ENCODE measurements at places on chromosomes 4 and X. TPM values are rescaled to one million over a fixed set of nuclear protein-coding genes. Genes with fewer than 3 reads are reported as not detected.

KLHL4 gene
- 2.5 TPM for total RNA-seq

CTAG2 gene
- not detected for total RNA-seq

DNA sequence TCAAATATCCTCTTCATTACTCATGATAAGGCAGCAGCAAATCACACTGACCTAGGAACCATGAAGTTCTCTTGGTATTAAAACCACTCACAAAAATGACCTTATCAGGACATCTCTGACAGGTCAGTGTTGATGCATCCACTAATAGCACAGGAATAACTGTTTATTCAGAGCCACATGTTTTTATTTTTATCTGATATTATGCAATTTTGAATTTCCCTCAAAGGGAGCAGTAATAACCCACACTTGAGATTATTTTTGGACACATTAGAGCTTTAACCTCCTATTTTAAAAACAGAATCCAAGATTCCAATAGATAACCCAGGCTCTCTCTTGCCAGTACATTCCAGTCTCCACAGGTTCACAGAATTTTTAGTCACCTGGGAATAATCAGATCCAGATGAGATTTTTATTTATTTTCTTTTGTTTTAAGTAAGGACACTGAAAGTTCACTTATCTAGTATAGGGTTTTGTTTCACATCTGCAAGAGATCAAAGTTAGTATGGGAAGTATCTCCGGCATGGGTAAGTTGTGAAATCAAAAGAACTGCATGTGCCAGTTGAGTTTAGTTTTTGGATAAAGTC lies 36.3 kb upstream of the MYOZ2 start:
- DNase-seq = no peak

PABPC1L2B gene
- total RNA-seq = not detected

VCX3A gene
- total RNA-seq = not detected

DNA sequence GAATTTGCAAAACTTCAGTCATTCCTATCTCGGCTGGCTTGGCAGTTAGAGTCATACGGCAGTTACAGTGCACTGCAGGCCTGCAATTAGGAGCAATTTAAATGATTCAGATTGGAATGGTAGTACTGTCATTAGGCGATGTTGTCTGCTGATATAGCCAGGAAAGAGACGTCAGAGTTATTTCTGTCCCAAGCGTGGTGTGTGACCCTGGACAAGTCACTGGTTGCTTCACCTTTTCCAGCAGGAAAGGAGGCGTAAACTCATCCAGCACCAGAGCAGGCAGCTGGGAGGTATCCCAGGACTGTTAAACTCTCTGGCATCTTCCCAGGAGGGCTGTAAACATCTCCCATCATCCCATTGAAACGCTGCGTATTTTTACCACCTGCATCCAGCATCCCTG lies 836 bp upstream of the LNX1 start:
- no peak for DNase-seq

GRCh38 chrX:97909245-97909644 lies 1025.5 kb downstream of the RPA4 start:
- DNase-seq = no peak

FHDC1 gene
- 1.3 TPM for total RNA-seq

BANK1 gene
- 1.3 TPM for total RNA-seq

DNA sequence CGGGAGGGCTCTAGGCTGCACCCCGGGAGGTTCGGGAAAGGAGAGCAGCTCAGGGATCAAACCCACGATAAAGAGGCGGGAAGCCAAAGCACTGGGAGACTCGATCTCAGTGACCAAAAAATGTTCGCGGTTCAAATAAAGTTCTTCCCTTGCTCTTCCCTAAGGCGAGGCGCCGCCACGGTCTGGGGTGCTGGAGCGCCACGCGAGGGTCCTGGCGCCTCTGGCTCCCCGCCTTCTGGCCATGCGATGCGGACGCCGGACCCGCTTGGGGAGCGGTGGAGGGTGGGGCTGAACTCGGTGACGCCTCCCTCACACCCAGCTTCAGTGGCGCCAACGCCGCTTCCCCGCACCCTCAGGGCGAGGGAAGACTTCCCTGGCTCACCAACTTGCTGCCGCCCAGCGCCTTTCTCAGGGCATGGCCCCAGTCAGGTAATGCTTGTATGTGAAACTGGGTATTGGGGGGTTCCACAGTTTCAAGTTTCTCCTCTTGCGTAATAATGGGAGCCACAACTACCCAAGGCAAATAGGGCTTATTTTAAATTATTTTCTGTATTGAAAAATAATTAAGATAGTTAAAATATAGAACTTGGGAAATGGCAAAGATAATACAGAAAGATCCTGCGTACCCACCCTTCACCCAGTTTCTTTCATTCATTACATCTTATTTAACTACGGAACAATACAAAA lies at the start of gene QRFPR:
Gene QRFPR, minus strand, starts transcription at position 243 of the 687 bp plus-strand sequence. CDS start 371 bp downstream, outside the sequence.
- DNase-seq = peak; percentile 54

- no peak for DNase-seq
These were observed 1.4 kb upstream of the ZFX start for GRCh38 chrX:24148121-24148520.

DNA sequence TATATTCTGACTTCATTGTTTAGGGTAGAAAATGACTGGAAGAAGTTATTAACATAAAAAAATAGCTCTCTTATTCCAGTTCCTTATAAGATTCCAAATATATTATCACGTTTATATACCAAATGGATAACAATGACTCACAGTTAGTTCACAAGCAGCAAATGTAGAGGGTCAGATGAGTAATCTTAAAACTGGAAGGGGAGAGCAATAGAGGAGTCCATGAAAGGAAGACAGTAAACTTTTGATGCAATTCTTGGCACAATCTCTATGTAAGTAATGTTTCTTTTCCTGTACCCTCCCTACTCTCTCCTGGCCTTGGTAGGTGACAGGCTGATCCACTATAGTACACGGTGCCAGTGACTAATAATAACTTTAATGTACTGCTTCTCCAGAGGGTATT lies 259.0 kb upstream of the TRPC5 start:
- no peak for DNase-seq

DNA sequence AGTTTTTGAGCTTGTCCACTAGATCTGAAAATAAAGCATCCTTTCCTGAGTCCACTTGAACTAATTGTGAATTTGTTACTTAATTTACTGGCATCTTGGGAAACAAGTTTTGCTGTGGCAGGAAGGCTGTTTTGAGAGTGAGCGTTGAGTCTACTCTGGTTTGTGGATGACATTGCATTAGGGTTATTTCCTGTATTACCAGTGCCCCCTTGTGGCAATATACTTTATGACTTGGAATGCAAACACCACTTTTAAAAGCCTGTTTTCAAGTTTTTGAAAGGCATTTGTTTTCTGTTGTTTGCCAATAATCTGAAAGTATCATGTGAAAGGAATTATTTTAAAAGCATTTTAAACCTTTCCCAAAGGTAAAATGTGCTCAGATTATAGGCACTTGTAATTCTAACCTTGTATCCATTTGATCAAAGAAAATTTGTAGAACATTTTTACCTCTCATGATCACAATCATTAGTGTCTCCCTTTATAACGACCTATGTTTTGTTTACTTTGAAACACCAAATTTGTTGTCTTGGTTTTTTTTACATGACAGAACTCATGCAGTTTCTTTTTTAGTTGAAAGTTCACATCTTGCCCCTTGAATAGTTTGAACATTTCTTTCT lies 18.0 kb upstream of the CYP2U1 start:
- no peak for DNase-seq

GRCh38 chr4:26410385-26411293 lies 79.6 kb downstream of the CCKAR start:
- no peak for DNase-seq

CYSLTR1 gene
- 0.84 TPM for total RNA-seq

DNA sequence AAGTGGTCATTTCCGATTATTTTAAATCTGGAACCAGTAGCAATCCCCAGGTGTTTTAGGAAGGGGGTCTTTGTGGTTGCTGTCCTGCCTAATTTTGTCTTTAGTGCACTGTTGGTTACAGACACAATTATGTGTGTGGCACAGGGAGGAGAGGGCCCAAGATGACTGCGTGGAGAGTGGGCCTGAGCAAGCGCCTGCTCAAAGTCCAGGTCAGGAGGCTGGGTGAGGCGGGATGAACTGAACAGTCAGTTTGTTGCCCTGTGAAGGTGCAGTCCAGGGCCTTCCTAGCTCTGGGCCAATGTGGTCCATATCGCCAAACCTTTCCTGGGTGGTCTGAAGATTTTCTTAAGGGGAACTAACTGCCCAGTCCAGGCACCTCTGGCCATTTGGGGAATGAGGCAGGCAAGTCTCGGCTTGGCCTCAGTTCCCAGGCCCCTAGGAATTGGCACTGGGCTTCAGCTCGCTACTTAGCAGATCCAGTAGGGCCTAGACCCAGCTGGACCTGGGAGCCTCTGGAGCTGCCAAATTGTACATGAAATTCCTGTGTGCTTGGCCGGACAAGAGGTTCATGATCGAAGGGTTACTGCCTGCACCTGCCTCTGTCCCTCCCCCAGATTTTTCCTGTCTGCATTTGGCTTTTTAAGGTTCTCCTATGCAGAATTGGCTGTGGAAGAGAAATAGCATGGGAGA lies 47.6 kb downstream of the ANAPC4 start:
- peak; percentile 73 for DNase-seq

Measured in right cardiac atrium (tissue), 5 donors.